Glutamatergic neuron (in vitro differentiated cells): ENCODE measurements at places on chromosomes 4 and X.
A peak's percentile ranks its signal among the peaks of the same experiment; 100 is the strongest.

DNA sequence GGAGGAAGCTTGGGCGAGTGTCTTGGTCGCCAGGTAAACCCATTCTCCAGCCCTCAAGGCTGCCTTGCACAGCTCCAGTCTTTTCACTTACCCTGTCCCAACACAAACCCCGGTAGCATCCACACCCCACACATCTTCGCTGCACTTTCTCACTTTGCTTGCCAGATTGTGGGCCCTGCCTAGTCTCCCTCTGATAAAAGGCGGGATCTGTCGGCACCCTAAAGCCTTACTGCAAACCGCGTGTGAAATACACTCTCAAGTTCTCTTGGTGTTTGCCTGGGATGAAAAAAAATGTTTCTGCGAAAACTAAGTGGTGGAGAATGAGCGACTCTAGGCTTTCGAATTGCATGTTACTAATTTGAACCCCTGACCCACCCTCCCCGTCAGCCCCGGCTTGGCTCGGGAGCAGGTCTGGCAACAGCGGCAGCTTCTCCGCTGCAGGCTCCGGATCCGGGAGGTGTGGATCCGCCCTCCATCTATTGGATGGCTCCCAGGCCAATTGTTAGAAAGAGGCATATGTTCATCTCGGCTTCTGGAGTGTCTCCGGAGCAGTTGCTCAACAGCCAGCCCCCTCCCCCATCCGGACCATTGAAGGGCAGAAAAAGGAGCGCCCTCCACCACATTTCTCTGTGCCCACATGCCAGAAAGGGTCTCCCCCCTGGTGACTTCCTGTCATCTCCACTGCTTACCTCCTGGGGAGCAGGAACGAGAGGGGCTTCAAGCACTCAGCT lies 3.0 kb upstream of the CITED1 start:
- DNase-seq = peak; percentile 85

DNA sequence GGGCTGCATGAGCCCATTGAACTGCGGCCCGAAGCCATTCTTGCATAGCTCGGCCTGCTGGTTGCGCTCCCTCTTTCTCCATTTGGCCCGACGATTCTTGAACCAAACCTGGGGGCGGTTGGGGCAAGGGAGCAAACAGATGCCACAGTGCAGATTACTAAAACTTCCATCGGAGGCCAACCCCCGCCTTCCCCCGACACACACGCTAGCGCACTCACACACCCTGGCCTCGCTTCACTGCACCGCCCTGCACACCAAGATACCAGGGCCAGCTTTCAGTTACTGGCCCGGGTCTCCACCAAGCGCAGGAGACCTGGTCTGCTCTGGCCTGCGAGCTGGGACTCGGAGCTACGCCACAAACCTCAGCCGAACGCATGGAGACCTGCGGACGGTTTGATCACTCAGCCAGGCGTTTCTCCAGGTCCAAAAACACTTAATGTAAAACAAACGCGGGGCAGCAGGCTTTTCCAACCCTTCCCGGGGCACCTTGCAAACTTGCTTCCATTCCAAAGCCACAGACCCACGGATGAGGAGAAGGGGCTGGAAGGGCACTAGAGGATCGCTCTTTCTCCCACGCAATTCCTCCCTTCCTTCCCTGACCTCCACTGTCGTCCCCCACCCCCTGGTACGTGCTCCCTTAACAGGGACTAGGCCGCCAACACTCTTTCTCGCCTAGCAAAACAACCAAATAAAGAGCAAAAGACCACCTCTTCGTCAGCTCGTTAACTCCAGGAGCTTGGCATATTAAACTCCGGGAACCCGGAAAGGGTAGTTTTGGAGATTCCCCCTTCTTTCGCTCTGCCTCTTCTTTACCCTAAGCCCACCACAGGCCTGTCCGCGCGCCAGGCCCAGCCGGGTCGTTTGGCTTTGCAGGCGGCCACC lies 4.1 kb downstream of the PITX2 start:
- no peak for DNase-seq

- DNase-seq = no peak
Observed at GRCh38 chrX:8955511-8955910, 78.4 kb downstream of the FAM9B start.

DNA sequence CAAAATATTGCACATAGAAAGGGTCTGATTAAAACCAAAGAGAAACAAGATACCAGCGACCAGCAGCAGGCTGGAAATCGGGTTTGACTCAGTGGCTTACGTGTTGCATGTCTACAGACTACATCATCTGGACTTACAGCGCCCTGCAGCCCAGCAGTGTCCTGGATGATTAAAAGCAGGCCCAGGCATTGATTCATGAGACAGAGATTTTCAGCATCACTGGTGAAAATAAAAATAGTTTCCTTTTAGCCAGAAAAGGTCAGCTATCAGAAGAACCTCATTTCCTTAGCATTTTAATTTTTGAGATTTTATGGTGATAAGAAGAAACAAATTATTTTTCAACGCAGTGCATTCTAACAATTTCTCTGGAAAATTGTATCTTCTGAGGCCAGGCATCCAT lies 190.6 kb downstream of the PTTG2 start:
- DNase-seq = no peak

GRCh38 chr4:124483048-124483906 lies 229.3 kb downstream of the ANKRD50 start:
- DNase-seq = peak; percentile 58

DNA sequence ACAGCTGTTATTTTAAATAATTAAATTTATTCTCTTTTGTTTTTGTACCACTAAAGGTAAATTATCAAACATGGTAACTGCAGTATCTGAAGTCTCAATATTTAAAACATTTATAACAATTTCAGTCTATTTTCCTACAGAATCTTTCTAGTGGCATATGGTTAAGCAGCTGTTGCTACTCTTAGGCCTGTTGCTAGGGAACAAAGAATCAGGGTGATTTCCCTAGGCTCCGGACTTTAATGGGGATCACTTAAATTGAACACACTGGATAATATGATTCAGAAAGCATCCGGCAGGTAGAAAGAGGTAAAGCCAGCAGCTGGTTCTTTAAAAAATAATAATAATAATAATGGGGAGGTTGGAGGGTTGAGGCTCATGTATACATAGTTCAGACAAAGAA lies 17.6 kb downstream of the FBXO8 start:
- DNase-seq = no peak

DNA sequence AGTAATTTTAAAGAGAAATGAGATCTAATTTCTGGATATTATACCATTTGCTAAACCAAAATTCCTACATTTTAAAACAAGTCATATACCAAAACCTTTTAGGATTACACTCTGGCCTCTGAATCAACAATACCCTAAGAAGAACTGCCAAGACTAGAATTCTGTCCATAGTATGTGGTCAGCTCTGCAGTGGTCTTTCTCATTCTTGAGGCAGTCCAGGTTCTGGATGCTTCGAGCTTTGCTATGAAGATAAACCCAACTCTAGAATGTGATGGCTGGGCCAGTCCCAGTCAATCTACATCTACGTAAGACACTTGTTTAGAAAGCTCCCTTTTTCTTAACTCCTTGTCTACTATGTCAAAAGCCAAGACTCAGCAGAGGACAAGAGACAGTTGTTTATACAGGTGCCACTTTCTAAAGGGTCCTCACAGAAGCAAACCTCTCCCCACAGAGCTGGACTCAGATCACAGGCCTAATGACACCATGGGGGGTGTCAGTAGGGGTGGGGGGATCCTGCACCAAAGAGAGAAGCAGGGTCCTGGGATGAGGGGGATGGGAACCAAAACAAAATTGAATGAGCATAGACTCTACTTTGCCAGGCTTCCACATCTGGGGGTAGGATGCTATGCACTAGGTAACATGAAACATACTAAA lies 63.2 kb downstream of the SH3RF1 start:
- no peak for DNase-seq

DNA sequence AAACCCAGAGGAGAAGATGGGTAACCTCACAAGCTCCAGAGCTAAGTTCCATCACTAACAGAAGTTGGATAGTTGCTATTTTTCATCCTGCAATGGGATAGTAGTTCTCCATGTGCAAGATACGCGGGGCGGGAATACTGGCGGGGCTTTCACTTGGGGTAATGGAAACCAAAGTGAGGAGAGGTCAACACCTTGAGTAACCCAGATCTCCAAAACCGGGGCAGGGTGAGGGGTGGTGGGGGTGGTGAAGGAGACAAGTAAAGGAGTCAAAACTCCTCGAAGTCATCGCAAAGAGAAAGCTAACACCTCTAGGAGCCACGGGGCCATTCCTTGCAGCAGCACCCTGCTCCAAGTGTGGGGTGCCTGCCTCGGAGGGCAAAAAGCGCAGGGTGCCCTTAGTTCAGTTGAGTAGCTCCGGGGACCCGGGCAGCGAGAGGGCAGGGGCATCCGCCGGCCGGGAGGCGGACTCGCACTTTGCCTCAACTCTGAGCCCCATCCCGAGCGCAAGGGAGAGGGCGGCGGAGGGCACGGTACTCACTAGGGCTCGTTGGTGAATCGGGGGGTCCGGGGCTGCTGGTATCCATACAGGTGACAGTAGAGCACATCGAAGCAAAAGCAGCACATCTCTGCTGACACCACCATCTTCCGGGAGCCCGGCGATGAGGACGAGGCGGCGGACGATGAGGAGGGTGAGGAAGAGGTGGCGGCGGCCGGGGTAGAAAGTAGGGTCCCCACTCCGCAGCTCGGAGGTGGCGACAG lies 645 bp downstream of the AMMECR1 start:
- DNase-seq = peak; percentile 40

GRCh38 chr4:2417226-2417764 lies 1.1 kb downstream of the ZFYVE28 start:
- DNase-seq = peak; percentile 51

DNA sequence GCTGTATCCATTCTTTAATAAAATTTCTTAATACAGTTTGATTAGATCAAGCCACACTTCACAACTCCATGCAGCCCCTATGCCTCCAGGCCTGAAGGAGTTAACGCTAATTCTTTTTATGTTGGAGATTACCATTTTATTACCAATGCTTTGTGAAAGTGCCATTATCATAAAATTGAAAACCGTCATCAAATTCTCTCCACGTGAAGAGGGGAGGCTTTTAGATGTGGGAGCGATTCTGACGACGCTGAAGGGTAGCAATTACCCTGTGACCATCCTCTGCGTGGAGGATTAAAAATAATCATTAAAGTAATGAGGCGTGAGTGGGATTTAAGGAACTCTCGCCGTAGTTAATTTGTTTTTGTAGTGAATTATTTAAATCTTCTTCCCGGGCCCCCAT lies 278.8 kb downstream of the CRLF2 start:
- no peak for DNase-seq

GRCh38 chr4:142940425-142941330 lies 94.6 kb upstream of the INPP4B start:
- no peak for DNase-seq

- DNase-seq = no peak
Observed at GRCh38 chrX:70456256-70456655, 11.6 kb downstream of the DLG3 start.

- DNase-seq = no peak
Observed at GRCh38 chrX:107823456-107823855, 2.2 kb upstream of the MID2 start.

- DNase-seq = no peak
Observed at GRCh38 chrX:97045470-97045869, 161.8 kb downstream of the RPA4 start.

GRCh38 chr4:172048666-172049065 lies 235.5 kb downstream of the GALNTL6 start:
- DNase-seq = no peak

DNA sequence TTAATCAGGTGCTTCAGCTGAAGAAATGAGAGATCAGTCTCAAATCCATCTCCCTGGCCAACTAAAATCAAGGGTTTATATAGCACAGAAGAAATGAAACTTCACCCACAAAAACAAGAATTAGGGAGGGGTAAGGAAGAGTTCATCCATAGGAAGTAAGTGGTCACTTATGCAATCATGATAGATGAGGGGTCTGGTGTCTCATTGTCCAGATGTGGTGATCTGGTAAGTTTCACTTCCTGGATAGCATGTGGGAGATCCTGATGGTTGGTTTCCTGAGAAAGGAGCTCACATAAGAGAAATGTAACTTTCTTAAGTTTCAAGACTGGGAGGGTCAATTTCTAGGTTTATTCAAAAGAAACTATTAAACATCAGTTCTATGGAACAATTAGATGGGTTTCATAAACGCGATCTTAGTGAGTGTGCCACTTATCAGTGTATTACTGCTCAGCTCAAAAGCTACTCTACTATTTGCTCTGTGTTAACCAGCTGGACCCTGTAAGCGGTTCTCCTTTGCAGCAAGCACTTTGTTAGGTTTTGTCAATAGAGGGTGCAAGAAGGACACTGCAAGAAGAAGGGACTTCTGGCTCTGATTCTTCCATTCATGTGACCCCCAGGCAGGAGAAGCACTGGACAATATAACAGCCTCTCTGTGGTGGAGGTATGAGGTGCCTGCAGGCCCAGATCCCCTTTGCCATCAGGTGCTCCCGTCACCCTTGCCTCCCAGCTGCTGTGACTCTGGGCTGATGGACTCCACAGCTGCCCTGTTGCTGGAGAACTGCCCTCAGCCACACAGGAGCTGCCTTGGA lies 35.4 kb upstream of the HPSE start:
- no peak for DNase-seq

- DNase-seq = no peak
Observed at GRCh38 chr4:102263024-102263787, 82.1 kb downstream of the SLC39A8 start.

DNA sequence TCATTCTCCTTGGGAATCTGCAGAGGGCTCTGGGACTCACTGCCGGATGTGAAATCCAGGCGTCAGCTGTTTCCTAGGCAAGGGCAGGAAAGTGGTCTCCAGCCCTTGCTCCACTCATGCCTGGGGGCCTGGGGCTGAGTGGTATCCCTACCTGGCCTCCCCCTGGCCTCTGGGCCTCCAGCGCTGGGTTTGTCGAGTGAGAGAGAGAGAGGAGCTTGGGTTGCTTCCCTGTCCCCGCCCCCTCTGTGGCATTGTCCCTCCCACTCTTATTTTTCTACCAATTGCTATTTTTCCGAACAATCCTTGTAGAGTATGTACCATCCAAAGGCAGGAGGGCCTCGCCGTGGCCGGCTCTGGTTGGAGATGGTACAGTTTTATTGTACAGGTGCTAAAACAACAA lies 53.1 kb downstream of the ELF4 start:
- DNase-seq = no peak

DNA sequence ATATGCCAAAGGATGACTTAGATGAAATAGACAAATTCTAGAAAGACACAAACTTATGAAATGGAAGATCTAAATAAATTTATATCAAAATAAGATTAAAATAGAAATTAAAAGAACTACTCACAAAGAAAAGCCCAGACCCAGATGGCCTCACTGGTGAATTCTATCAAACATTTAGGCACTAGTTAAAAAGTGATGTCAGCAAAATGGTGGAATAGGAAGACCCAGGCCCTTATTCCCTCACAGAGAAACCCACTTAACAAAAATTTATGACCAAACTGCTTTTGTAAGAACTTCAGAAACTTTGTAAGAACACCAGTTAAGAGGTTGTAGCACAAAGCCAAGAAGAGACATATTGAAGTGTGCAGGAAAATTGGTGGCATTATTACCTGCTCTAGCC lies 129.5 kb downstream of the GATB start:
- DNase-seq = no peak

GRCh38 chrX:40479777-40480318 lies 100.9 kb upstream of the ATP6AP2 start:
- no peak for DNase-seq

- DNase-seq = no peak
Observed at GRCh38 chr4:53424280-53424679, 46.8 kb downstream of the FIP1L1 start.

- no peak for DNase-seq
Observed at GRCh38 chr4:148364525-148364924, 77.7 kb downstream of the NR3C2 start.

GRCh38 chr4:149987330-149988086 lies 90.7 kb upstream of the DCLK2 start:
- no peak for DNase-seq
